NCI-H1930 (cell line): ENCODE measurements at places on chromosomes 5 and 9.

DNA sequence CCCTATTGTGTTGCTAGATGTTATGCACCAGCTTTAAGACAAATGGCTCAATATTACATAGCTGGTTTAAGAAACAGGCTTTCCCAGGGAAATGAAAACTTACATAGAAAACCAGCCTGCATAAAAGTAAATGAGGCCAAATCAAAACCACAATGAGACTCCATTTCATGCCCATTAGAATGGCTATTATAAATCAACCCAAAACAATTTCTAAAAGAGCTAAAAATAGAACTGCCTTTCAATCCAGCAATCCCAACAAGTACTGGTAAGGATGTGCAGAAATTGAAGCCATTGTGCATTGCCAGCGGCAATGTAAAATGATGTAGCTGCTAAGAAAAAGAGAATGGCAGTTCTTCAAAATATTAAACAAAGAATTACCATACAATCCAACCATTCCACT is 1170.0 kb upstream of the CDH9 start:
- no peak for DNase-seq

DNA sequence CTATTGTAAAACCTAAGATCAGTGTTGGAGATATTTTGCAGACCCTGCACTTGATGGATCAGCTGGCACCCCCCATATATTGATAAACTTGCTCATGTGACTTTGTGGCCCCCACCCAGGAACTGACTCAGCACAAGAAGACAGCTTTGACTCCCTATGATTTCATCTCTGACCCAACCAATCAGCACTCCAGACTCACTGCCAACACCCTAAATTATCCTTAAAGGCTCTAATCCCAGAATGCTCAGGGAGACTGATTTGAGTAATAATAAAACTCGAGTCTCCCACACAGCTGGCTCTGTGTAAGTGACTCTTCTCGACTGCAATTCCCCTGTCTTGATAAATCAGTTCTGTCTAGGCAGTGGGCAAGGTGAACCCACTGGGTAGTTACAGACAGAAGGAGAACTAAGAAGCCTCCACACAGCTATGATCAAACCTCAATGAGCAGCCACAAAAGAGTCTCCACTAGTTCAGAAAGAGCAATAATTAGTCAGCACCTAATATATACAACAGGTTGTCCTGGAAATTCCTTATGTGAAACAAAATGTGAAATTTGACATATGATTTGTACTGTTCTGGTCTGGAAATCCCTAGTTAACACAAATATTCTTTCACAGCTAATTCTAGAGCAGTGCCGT is 52.2 kb downstream of the ACTL7B start:
- DNase-seq = no peak

GRCh38 chr9:16085167-16085726 is 532.4 kb downstream of the CCDC171 start:
- no peak for DNase-seq

DNA sequence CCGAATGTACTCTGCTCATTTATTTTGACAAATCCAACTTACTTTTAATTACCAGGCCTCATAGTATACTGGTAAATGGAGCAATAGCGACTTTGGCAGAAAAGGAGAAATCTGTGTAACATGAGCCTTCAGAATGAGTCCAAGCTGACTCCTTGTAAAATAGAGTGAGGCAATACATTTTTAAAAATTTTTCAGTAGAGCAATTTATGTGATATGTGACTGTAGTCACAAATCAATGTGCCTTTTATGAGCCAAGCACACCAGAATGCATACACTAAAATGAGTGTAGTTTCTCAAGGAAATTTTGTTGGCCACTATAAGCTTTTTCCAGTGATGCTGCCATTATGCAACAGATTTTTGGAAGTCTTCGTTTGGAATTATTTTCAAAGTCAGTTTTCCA is 73.8 kb downstream of the SNCAIP start:
- no peak for DNase-seq

- DNase-seq = no peak
Observed at GRCh38 chr5:147426640-147427327, 83.1 kb downstream of the DPYSL3 start.

DNA sequence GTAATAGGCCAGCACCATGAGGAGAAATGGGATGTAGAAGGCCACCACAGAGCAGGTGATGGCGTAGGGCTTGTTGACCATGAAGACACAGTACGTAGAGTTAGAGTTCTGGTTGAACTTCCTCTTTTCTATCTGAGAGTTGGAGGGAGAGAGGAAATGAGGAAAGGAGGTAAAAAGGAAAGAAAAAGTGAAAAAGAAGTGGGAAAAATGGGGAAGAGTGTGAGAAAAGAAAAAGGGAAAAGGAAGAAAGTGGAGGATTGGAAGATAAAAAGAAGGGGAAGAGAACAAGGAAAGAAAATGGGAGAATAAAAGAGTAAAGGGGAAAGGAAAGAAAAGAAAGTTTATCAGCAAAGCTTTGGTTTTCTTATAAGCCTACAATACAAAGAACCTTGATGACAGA is 126.1 kb downstream of the FBXO38 start:
- no peak for DNase-seq

GRCh38 chr9:114590328-114590727 is 2.8 kb downstream of the ATP6V1G1 start:
- no peak for DNase-seq

GRCh38 chr9:115155037-115155436 is 37.1 kb upstream of the TNC start:
- no peak for DNase-seq

DNA sequence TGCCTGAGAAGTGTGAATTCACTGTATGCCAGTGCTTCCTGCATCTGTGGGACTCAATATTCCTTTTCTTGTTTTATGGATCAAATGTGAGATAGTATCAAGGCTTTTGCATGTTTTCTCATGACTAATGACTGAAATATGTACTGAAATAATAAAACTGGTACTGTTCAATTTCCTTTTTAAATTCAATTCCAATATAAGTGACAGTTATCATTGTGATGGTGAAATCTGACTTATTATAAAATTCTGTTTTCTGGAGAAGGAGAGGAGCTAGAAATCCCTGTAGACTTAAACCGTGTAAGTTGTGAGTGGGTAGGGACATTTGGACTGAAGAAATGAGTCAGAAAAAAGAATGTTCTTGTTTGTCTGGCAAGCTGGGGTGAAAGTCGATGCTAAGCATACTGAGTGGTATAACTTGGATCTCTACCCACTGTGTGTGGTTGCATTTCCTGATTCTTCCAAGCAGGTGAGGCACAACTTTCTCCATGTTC is 245.2 kb downstream of the EFNA5 start:
- no peak for DNase-seq

DNA sequence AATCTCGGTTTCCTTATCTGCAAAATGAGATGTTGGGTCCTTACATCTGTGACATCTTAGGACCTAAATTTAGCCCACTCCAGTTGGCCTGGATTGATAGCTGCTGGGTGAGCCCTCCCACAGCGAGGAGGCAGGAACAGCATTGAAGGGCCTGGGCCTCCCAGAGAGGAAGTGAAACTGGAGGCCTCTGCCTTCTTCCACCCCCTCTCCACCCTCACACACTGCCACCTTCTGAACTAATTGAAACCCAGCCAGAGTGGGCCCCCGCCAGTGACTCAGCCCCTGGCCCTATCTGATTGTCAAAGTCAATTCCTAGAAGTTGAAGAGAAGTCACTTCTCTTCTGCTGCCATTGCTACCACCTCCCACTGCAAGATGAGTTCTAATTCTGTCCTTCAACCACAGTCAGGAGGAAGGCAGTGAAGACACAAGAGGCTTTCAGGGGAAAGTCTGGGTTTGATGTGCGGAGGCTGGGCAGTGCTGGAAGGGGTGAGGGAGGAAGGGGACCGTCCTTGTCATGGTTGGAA is 55.2 kb upstream of the NEK6 start:
- DNase-seq = no peak

- no peak for DNase-seq
Observed at GRCh38 chr5:71633255-71634155, 46.4 kb downstream of the MCCC2 start.

DNA sequence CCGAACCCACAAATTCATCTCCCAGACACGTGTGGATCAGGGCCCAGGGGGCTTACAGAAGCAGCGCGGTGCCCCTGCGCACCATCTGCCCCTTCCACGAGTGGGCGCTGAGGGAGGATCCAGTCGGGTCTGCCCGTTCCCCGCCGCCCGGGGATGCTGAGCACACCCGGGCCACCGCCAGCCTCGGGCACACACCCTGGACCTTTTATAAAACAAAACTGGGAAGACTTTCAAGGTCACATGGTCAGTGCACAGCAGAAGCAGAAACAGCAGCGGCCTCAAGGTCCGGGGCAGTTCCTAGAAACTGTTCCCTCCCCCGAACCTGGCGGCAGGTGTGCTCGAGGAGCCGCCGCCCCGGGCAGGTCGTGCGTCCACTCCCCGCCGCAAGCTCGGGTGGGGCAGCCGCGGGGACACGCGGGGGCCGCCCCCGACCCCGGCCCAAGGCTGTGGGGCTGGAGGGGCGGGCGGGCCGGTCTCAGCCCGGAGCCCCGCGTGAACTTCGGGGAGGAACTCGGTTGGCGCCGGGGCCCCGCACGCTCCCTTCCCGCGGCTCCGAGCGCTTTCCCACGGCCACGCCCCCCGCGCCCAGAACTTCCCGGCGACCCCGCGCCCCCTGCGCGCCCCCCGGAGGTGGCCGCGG is 633 bp upstream of the PPP1R26 start:
- DNase-seq = no peak

DNA sequence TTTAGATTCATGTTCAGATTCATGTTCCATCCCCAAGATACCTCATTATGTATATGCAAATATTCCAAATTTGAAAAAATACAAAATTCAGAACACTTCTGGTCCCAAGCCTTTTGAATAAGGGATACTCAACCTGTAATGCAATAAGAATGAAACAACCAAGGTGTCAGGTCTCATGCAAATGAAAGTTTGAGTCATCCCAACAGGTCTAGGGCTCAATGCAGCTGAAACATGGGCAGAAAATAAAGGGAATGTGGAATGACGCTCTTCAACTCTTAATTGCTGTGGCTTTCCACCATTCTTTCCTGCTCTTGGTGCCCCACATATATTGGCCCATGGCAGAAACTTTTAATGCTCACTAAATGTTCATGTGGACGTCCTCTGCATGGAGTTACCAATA is 107.3 kb upstream of the DAPK1 start:
- DNase-seq = no peak

DNA sequence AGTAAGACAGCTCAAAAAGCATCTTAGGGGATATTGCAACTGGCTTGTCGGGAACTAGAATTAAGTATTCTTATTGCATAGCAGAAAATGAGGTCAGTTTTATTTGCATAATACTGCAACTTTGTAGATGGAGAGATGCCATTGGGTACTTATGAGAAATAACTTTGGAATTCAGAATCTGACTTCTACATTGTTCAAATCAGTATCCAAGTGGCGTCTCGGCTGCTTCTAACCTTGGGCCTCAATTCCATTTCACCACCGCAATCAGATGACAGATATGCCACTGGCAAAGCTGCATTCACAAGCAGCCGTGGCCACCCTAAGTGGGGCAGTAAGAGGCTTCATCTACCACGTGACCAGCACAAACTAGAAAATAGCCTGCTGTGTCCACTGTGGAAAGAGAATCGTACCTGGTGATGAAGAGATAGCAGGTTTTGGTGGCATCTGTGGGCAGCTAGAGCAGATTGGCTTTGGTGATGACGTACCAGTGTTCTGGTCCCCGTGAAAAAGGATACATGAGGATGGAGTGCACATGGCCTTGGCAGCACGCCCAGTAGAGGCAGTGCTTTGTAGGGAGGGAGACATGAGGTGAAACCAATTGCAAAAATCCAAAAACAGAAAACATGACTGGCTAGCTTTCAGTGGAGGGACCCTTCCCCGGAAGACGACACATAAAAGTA is 116.6 kb downstream of the KLHL3 start:
- no peak for DNase-seq

- peak; percentile 84 for DNase-seq
Observed at GRCh38 chr5:7850395-7851239, at the start of gene CFAP90. CFAP90 (minus strand) TSS chr5:7851133; CDS start chr5:7851021, 112 bp downstream.

DNA sequence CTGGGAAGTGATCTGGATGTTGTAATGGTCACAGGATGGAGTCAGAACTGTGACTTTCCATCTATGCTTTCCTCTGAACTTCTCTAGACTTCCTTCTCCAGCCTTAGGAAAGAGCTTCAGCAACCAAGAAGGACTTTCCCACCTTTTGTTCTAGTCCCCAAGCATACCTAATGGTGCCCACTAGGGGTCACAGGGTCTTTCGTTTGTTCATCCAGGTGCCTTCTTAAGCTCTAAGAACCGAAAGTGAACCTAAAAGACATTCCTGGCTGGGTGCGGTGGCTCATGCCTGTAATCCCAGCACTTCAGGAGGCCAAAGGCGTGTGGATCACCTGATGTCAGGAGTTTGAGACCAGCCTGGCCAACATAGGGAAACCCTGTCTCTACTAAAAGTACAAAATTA is 1.8 kb upstream of the WNT8A start:
- DNase-seq = no peak

- no peak for DNase-seq
Observed at GRCh38 chr5:83357621-83358231, 113.8 kb upstream of the VCAN start.

DNA sequence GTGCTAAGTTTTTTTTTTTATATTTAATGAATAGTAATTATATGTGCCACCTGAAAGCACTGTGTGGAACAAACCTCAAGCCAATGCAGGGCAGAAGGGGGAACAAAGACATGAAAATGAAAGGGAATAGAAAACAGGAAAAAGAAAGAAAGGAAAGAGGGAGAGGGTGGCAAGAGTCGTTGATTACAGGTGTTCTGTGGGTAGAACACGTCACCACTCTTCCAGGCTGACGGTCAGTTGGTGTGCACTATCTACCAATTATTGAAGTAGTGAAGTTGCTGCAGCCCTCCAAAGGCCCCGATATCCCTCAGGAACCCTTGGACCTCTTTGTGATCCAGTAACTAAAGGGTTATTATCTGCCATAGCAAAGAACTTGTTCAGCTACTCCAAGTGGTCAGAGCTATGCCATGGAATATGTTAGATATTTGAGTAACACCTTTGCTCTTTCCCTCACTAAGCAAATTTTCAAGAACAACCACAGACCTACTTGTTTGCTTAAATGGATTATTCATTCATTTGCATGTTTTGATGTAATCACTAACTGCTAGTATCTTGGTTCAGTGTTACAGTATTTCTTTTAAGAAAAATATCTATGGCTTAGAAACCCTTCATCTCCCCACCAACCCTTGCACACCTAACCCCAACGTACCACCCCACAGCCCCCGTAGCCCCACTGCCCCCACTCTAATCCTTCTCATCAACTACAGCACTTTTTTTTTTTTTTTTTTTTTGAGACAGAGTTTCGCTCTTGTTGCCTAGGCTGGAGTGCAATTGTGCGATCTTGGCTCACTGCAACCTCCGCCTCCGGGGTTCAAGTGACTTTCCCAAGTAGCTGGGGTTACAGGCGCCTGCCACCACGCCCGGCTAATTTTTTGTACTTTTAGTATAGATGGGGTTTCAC is 31.3 kb downstream of the FYB1 start:
- no peak for DNase-seq
